ENCODE measurements at places on chromosomes 3 and 15.

DNA sequence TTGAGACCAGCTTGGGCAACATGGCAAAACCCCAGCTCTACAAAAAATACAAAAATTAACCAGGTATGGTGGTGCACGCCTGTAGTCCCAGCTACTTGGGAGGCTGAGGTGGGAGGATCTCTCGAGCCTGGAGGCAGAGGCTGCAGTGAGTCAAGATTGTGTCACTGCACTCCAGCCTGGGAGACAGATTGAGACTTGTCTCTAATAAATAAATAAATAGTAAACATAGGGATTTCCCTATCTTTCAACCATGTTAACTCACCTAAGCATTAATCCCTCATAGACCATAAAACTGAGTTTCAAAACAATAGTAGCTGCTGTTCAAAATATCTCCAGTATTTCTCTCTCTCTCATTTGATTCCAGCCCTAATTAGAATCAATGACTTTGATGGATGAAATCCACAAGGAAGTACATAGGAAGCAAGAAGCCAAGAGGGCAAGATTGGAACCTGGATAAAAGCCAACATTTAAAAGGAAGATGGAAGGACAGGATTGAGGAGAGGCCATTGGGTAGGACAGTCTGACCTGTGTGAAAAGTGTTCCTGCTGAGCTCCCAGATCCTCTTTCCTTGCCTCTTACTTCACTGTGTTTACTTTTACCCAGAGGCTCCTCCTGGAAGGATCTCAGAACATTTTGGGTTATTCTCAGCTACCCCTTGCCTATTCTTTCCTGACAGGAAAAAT, 12.4 kb upstream of the TTBK2 start:
- DNase-seq = no peak

DNA sequence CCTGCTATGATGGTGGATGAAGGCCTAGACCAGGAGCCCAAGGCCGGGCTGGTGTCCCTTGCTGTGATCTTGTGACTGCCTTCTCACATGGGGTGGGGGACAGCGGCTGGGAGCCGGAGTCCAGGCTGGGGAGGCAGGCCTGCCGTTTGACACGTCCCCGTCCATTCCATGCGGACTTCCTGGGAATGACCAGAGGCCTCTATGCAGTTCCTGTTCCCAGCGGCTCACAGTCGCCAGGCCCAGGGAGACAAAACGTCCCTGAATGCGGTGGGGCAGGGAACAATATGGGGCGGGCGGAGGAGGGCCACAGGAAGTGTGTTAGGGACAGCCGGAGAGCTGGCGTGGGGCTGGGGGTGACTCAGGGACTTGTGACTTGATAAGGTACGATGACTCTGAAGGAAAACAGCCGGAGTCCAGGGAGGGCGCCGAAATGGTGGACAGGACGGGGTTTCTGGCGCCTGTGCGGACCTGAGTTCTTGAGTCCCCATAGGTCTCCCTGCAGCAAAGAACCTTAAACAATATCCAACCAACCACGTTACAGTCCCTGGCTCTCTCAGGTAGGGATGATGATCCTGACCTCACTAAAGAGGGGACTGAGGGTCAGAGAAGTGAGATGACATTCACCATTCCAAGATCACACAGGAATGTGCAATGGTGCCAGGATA, 40.5 kb upstream of the SMAD6 start:
- DNase-seq = no peak

GRCh38 chr15:101156061-101156460, 95.8 kb downstream of the CHSY1 start:
- DNase-seq = no peak

- no peak for DNase-seq
These were observed 37.5 kb upstream of the CHST2 start for GRCh38 chr3:143081844-143082778.

GRCh38 chr3:110314512-110315114, 757.0 kb upstream of the NECTIN3 start:
- DNase-seq = peak; percentile 50

DNA sequence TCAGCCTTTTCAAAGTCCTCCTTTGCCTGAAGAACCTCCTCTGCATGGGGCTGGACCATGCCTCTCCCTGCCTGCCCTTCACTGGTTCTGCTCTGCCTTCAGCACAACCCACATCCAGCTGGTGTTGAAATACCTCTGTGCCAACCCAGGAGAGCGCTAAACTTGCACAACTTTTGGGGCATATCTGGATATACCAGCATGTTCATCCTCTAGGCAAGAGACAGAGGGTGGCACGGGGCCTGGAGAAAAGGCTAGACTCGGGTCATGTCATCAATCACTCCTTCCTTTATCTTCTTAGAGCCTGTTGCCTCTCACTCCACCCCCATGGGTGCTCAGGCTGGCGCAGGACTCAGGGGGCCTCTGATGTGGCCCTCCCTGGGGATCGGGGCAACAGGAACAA, 4.8 kb downstream of the SEMA4B start:
- DNase-seq = no peak

DNA sequence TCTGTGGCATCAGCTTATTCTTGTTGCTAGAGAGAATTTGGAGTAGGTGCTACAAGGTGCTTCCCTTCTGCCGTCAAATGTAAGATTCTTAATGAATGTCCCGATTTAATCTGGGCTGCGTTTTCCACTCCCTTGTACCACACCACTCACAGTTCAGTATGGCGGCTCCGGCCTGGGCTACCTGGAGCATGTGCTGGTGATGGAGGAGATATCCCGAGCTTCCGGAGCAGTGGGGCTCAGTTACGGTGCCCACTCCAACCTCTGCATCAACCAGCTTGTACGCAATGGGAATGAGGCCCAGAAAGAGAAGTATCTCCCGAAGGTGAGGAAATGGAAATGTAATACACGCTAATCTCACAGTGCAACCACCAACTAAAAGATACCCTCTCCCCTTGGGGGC, 4.9 kb downstream of the IVD start:
- no peak for DNase-seq

All from EH (cell line).